ENCODE measurements at places on chromosomes 3 and 15.
A peak's percentile ranks its signal among the peaks of the same experiment; 100 is the strongest.

GRCh38 chr15:57735891-57736290 lies 29.4 kb downstream of the POLR2M start:
- DNase-seq: no peak

GRCh38 chr3:157275832-157276231 lies 115.9 kb upstream of the CCNL1 start:
- no peak for DNase-seq

DNA sequence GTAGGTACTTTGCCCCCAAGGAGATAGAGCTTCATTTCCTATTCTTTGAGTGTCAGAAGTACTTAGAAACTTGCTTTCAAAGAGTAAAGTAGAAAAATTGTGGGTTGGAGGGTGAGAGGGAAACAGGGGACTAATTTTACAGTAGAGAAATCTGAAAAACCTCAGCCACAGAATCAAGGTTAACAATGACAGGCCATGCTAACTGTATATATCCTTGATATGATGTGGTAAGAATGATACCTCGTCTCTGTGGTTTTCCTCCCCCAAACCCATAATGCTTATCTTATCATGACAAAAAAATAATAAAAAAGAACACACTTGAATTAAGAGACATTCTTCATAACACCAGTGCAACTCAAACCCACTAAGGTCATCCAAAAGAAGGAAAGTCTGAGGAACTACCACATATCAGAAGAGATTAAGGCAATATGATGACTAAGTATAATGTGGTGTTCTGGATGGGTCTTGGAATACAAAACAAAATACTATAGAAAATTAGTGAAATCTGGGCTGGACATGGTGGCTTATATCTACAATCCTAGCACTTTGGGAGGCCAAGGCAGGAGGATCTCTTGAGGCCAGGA lies 360.4 kb downstream of the ULK4 start:
- no peak for DNase-seq

- no peak for DNase-seq
These were observed 52.2 kb downstream of the CMTM6 start for GRCh38 chr3:32450426-32450825.

- DNase-seq: no peak
These were observed 44.1 kb downstream of the SLC41A3 start for GRCh38 chr3:126039870-126040269.

- no peak for DNase-seq
These were observed 292.0 kb upstream of the SUCLG2 start for GRCh38 chr3:67946436-67946835.

DNA sequence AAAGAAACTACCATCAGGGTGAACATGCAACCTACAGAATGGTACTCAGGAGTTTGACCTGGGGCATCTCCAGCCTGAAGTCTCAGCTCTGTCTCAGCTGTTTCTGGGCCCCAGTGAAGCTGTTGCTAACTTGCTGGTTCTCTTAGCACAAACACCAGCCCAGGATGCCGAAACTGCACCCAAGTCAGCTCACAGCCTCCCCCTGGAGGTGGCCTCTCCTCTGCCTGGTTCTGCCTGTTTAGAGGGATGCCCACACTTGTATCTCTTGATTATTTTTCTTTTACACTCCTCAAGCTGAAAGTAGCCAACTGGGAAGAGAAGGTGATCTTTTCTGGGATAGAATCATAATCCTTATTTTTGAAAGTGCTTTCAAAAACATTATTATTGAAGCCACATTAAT lies 289.0 kb upstream of the RASGRP1 start:
- no peak for DNase-seq

DNA sequence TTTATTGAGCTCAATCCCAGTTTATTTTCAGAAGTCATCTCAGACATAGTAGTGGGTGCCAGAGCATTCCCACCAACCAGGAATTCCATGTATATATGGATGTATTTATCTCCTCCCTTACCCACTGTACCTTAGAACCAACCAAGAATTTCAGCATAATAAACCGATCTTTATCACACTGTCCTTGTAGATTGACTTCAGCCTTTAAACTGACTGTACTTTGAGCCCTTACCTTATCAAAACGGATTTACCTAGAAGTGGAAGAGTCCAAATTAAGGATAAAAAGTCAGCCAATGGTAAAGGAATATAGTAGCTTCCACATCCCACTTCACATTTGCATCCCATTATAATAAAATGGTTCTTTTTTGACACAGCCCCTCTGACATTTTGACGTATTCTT lies 37.9 kb downstream of the GATM start:
- no peak for DNase-seq

DNA sequence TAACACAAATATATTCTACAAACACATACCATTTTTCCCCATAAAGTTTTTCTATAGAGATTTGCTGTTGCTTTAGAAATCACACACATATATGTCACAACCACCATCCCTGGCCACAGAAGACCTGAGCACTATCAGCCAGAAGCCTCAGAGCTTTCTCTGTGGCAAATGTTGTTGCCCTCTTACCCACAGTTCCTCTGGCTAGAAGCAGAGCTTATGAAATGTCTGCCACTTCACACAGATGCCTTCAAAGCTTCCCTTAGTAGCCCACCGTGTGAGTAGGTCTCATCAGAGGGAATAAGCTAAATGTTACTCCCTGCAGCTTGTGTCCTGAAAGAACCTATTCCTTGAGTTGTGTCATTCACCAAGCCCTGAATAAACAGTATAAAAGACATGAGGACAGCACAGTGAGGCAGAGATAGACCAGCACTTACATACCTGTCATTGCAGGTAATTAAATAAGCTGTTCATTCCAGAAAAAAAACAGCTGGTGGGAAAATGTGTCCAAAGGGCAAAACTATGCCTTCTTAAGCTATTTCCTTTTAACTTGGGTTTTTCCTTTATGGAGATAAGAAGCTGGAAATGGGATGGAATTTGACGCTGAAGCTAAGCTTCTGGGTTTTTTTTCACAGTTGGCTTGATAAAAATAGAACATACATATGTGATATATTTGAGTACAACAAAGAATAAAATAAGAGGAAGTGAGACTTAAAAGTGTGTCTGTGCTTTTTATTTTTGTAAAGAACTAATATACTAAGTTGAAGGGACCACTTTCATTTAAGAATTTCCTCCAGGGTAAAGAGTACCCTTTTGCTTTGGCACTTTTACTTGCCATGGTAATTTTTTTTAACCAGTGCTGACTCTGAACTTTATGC lies 391.4 kb downstream of the KCNH8 start:
- DNase-seq: no peak

DNA sequence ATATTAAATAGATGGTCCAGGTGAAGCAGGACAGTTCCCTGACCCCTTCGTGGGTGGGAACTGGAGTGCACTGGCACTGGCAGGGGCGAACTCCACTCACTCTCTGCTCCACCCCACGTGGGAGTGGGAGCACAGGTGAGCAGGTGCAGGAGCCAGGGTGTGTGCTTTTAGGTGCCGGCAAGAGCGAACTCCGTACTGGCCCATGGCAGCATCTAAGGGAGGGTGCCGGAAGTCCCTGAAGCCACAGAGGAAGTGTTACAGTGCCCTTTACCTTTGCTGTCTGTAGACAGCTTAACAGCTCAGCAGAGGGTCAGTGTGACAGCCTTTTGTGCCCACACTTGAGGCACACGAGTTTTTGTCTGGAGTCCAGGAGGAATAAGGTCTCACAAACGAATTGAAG lies 26.7 kb upstream of the PIAS1 start:
- DNase-seq: no peak

GRCh38 chr3:114205541-114205940 lies 26.7 kb upstream of the DRD3 start:
- DNase-seq: no peak

GRCh38 chr15:71275098-71275497 lies 159.8 kb downstream of the THSD4 start:
- DNase-seq: peak; percentile 90

DNA sequence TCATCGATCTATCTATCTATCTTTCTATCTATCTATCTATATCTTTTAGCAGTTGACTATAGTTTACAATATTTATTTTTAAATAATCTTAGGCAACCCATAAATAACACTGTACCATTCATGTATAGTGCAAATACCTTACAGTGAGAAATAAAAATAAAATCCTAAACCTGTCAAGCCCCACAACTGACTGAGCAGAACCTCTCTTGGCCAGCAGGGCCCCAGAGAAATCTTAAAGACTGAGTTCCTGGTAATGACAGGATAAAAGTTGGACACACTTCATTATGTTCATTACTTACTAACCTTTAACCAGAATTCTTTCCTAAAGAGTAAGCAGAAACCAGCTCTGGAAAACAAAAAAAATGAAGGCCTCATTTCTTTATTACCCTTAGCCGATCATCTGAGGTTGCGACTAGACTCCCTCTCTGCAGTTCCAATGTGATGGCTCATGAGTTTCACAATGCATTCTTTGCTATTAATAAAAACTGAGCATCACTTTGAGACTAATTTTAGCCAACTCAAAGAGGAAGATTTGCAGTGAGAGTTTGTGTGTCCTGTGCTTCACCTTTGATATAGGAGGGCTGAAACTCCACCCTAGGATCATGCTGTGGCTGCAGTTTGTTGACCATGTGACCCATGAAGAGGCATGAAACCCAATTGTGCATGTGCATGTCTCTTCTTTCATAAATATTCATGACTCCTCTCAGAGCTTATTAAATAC lies 1072.0 kb downstream of the NSUN3 start:
- DNase-seq: no peak

GRCh38 chr15:79366691-79367090 lies 55.8 kb downstream of the TMED3 start:
- no peak for DNase-seq

All from SK-N-MC (cell line).